ENCODE measurements at places on chromosomes 6 and 20.

- no peak for DNase-seq
These were observed 13.5 kb downstream of the PPP1R3G start for GRCh38 chr6:5098501-5099270.

GRCh38 chr6:122404444-122404843, 5.0 kb downstream of the HSF2 start:
- no peak for DNase-seq

DNA sequence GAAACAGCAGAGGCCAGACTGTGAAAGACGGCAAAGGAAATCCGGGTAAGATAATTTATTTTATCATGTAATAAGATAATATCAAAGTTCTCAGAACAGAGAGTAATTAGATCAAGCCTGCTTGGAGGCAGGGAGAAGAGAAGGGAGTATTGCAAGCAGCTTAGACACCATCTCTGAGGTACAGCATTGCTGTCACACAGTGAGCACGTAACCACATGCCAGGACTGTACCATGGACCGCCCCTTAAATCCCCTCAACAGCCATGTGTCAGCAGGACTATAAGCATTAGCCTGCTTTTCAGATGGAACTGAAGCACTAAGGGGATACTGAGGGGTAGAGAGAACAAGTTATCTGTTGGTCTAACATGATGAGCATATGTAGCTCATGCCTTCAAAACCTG, 141.5 kb downstream of the C6orf118 start:
- DNase-seq, result no peak

DNA sequence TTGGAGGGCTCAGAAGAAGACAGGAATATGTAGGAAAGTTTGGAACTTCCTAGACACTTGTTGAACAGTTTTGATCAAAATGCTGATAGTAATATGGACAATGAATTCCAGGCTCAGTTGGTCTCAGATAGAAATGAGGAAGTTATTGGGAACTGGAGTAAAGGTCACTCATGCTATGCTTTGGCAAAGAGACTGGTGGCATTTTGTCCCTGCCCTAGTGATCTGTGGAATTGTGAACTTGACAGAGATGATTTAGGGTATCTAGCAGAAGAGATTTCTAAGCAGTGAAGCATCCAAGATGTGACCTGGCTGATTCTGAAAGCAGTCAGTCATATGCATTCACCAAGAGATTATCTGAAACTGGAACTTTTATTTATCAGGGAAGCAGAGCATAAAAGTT, 45.1 kb downstream of the FRK start:
- DNase-seq, result no peak

GRCh38 chr6:105691971-105692370, 289.1 kb upstream of the PREP start:
- no peak for DNase-seq

- DNase-seq, result no peak
These were observed 13.4 kb downstream of the PBOV1 start for GRCh38 chr6:138204792-138205384.

GRCh38 chr6:56517155-56517745, 125.4 kb downstream of the DST start:
- no peak for DNase-seq

- DNase-seq, result no peak
These were observed 21.2 kb upstream of the BNIP5 start for GRCh38 chr6:36357872-36358225.

DNA sequence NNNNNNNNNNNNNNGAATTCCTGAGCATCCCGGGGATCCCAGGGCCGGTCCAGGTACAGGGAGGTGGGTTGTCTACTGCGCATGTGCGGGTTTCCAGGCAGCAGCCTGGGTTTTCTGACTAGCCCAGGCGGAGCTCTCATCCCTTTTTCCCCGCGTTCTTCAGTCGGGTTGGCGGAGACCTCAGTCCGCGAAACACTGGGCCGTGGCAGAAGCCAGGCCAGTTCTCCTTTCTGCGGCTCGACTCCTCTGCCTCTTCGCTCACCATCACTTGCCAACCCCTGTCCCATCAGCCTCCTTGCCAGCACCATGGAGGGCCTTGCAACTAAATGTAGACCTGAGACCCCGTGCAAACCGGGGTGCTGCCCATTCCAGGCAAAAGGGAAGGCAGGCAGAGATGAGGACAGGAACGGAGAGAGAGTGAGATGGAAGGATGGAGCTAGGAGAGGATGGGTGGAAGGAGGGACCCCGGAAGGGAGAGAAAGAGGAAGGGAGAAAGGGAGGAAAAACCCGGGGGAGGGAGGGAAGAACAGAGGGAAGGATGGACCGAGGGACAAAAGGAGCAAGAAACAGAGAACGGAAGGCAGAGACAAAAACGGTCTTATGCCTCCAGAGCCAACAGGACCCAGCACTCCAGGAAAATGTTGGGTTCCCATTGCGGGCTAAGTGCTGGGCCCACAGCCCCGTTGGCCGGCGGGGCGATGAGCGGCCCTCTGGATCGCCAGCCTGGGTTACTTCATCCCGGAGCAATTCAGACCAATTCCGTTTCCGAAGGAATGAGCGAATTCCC, 445.4 kb upstream of the DEFB115 start:
- DNase-seq, result no peak

- no peak for DNase-seq
These were observed 82.7 kb downstream of the DLL1 start for GRCh38 chr6:170208182-170208601.

GRCh38 chr6:122671251-122671650, 61.0 kb downstream of the PKIB start:
- DNase-seq, result no peak

GRCh38 chr6:83920017-83920416, 60.5 kb downstream of the CYB5R4 start:
- DNase-seq, result no peak

GRCh38 chr6:25478973-25479372, 173.0 kb upstream of the SCGN start:
- no peak for DNase-seq

- DNase-seq, result no peak
These were observed 2.0 kb downstream of the EDEM2 start for GRCh38 chr20:35145141-35145564.

DNA sequence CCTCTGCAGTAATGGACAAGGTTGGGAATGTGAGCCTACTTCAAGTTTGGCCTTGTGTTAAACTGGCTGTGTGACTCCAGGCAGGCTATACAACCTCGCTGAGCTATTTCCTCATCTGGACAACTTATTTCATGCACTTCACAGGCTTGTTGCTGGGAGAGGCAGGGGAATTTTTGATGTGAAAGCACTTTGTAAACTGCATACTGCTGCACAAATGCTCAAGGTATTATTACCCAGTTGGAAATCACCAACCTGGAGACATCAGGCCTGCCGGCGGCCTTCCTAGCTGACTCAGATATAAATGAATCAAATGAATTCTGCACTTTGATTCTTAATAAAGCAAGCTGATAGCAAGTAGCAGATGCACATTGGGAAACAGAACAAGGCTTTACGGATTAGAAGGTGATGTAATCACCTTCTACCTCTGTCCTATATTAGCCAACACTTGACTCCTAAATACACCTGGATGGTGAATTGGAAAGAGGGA, 10.1 kb downstream of the JARID2 start:
- no peak for DNase-seq

DNA sequence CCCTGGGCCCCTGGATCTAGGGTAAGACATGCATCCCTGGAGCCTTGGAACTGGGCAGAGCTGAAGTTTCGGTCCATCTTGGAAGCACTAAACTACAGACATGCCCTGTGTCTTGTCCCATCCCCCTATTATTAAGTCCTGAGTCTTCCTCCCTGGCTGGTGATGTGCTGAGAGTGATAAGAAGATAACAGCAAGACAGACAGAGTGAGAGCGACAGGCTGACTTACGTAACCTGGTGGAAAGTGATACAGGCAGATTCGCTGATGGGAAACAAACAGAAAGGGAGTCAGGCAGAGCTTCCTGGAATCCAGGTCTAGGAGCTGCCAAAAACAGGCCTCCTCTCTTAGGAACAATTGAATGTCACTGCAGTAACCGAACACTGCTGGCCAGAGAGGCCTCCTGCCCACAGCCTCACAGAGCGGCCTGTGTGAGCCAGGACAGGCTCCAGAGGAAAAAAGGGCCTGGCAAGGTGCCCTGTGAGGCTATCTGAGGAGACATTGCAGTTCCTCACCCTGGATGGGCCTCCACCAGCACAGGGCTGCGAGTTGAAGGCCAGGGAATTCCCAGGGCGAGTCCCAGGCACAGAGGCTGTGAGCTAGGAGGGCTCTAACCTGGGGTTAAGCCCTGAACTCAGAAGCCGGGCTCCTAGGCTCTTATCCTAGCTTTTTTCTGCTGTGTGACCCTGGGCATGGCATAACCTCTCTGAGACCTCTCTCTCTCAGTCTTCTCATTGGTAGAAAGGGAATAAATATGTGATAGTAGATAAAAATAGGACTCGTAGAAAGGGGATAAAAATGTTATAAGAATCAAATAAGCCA, 34.2 kb upstream of the B4GALT5 start:
- DNase-seq, result peak; percentile 76

DNA sequence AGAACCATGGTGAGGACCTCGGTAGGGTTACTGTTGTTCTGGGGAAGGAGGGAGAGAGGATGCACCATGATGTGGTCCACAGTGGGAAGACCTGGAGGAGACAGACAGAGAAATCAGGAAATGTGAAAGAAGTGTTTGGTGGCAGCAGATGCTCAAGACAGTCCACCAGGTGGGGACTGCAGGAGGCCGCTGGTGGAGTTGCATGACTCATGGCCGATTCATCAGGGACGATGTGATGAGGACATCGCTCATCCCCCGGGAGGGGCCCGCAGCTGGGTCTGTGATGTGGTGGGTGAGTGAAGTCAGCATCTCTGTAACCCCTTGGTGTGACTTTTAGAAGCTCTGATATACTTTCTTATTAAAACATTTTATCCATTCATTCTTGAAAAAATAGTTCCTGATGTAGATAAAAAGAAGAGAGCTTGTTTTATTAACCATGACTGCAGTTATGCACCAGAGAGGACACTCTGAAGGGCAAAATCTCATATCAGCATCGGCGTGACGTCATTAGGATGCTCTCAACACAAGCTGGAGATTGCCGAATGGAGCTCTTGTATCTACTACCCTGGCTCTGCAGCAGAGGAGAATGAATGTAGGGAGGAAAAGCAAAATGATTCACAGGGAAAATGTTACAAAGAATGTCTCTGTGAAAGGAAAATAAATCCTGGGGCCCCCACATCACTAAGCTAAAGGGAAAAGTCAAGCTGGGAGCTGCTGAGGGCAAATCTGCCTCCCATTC, 71.2 kb downstream of the RAMACL start:
- DNase-seq, result no peak

DNA sequence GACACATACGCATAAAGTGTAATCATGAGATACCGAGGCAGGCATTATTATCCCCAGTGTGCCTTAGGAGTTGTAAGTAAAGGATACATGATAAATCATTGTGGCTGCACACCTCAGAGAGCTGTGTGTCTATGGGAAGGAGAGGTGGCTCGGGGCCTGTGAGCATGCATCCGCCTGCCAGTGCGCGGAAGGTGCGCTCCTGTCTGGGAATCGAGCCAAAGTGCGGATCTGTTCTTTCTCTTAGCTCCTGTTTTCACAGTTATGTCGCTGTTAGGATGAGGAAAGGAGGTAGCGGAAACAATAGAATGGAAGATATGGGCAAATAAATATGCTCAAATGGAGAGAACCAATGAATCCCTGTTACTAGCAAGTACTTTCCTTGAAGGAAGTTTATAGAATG, 98.0 kb downstream of the ANKRD6 start:
- DNase-seq, result no peak

DNA sequence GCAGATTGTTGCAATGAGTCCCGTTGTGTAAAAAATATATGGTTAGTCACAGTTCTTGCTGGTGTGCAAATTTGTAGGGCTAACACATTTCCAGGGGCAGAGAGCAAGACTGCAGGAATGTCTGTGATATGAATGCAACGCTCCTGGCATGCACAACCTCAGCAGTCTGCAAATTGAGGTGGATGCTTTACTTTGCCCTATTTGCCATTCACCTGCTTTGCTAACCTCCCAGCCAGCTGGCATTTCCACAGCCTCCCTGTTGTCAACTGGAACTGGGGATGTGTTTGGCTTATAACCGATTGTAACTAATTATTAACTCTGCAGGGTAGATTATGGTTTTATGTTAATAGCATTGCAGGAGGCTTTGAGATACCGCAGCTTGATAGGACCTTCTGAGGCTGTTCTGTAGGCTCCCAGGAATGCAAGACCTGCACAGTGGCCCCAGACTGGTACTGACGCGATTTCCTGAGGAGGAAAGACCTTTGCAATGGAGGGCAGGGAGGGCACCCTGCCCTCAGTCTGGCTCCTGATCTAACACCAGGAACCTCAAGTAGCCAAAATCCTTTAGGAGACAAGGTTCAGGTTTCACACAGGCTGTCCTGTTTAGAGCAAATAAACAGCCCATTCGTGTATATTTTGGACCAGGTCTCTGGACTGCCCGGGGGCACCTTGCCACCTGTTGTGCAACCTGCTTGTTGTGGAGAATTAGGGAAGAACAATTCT, 53.4 kb downstream of the EDN1 start:
- no peak for DNase-seq

GRCh38 chr6:12083763-12084162, 71.7 kb downstream of the HIVEP1 start:
- DNase-seq, result no peak

GRCh38 chr6:63742060-63742459, 106.5 kb downstream of the PHF3 start:
- no peak for DNase-seq

DNA sequence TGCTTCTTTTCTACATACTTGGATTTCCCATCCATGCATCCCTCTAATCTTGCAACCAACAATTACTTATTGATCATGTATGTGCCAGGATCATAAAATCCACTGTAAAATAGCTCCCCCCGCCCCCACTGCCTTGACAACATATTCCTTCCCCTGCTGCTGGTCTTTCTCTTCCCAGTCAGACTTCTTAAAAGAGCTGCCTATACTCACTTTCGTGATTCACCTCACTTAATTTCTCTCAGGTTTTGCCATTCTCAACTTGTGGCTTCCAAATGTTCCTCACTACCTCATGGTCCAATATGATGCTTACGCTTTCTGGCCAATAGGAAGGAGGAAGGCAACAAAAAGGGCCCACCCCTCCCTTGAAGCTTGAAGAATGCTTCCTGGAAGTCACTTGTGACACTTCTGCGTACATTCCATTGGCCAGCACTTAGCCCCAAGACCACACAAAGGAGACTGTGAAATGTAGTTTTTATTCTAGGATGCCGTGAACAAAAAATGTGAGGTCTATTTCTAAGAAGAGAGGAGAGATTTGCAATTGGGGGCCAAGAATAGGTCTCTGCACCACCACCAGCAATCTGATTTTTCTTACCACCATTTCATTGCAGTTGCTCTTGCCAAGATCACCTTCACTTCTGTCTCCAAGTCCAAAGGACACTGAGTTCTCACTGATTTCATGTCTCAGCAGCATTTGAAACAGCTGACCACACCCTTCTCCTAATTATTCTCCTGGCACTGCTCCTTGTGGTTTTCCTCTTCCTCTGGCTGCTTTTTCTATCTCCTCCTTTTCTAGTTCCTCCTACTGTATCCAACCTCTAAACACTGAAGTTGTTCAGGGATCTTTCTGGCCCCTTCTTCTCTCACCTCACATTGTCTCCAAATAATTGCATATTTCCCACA, 30.8 kb downstream of the CD164 start:
- DNase-seq, result no peak

DNA sequence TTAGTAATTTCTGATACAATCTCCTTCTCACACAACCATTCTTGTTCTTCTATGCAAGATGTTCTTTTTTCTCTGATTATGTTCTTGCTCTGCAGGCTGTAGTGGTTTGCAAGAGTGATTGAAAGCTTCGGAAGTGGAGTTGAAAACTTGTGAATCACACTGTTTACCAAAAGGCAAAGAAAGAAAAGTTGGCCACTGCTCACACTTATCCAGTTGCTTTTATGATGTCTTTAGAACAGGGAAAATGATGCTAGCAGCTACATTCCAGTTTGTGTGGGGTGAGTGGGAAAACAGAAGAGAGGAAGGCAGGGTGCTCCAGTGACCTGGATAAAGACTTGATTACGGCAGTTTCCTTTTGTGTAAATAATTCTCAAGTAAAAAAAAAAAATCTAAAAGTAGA, 583.3 kb downstream of the TENT5A start:
- no peak for DNase-seq
